ENCODE measurements at places on chromosomes 13 and 19. TPM values are rescaled to one million over a fixed set of nuclear protein-coding genes. Genes with fewer than 3 reads are reported as not detected.

The ABHD8 gene
- 4.4 TPM for total RNA-seq

The VSIG10L gene
- total RNA-seq: 0.14 TPM

The MIDN gene
- total RNA-seq: 214 TPM

The ZNF865 gene
- 12.0 TPM for total RNA-seq

The ZNF610 gene
- total RNA-seq: 0.52 TPM

The LRRC8E gene
- not detected for total RNA-seq

The ZNF98 gene
- total RNA-seq: not detected

The COL4A2 gene
- total RNA-seq: not detected

The FGF14 gene
- not detected for total RNA-seq

The LACC1 gene
- 0.93 TPM for total RNA-seq

The GTF2F1 gene
- total RNA-seq: 61.1 TPM

The ZNF728 gene
- total RNA-seq: not detected

The TMEM238 gene
- 14.3 TPM for total RNA-seq

The METTL21C gene
- total RNA-seq: not detected

The ZNF556 gene
- not detected for total RNA-seq

The SPC24 gene
- total RNA-seq: 0.59 TPM

The CDC16 gene
- total RNA-seq: 68.4 TPM

The KIR3DL1 gene
- not detected for total RNA-seq

The PRX gene
- 1.5 TPM for total RNA-seq

The AZU1 gene
- 0.49 TPM for total RNA-seq

The OVOL3 gene
- not detected for total RNA-seq

The LYL1 gene
- 2.1 TPM for total RNA-seq

The ZNF223 gene
- total RNA-seq: 0.67 TPM

The KCNRG gene
- total RNA-seq: 0.27 TPM

The CAMSAP3 gene
- total RNA-seq: 0.16 TPM

The ZNF66 gene
- 6.4 TPM for total RNA-seq
